ENCODE measurements at places on chromosomes 5 and 9. TPM values are rescaled to one million over a fixed set of nuclear protein-coding genes. Genes with fewer than 3 reads are reported as not detected.

The MZB1 gene
- not detected for total RNA-seq

The LRRTM2 gene
- total RNA-seq = 0.12 TPM

The PLAA gene
- total RNA-seq = 46.0 TPM

The PAEP gene
- total RNA-seq = not detected

The ANKH gene
- 16.1 TPM for total RNA-seq

The CACNA1B gene
- total RNA-seq = 0.11 TPM

The SLC31A1 gene
- 37.9 TPM for total RNA-seq

The GMCL2 gene
- total RNA-seq = not detected

The FOXD4L4 gene
- total RNA-seq = 0.22 TPM

The WDR38 gene
- total RNA-seq = not detected

The FAM163B gene
- not detected for total RNA-seq

The ANKRD31 gene
- 0.11 TPM for total RNA-seq

The PCDHB7 gene
- 0.11 TPM for total RNA-seq

The GPRIN1 gene
- total RNA-seq = 9.8 TPM

The SPATA31D4 gene
- total RNA-seq = under 0.01 TPM

The OCLN gene
- total RNA-seq = 2.0 TPM

The RARS1 gene
- 243 TPM for total RNA-seq

The GADD45G gene
- total RNA-seq = 0.66 TPM

The TRPM6 gene
- total RNA-seq = under 0.01 TPM

The COL5A1 gene
- total RNA-seq = 238 TPM

The NEUROG1 gene
- total RNA-seq = not detected

The CPLANE1 gene
- 21.0 TPM for total RNA-seq

The WHRN gene
- total RNA-seq = 1.5 TPM

The STX17 gene
- 20.7 TPM for total RNA-seq

The HMCN2 gene
- total RNA-seq = under 0.01 TPM

The GARIN3 gene
- total RNA-seq = not detected

All from uterine smooth muscle cell (primary cell).